ENCODE measurements at places on chromosomes 1 and 21.

GRCh38 chr1:243393096-243393495 is 137.3 kb downstream of the SDCCAG8 start:
- no peak for DNase-seq

DNA sequence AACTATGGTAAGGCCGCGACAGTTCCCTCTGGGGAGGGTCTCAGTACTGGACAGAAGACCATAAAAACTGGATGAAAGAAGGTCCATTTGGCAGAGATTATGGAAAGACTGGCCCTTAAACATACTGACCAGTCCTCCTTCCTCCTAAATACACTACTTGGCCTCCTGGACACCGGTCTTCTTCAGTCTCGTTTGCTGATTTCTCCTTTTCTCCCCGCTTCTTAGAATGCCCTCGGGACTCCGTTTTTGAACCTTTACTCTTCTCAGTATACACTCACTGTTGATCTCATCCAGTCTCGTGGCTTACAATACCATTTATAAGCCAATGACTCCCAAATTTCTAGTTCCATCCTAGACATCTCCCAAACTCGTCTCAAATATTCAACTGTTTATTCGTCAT is 694 bp upstream of the MRPL9 start:
- DNase-seq, result no peak

GRCh38 chr21:27196651-27197050 is 229.8 kb upstream of the ADAMTS5 start:
- DNase-seq, result no peak

DNA sequence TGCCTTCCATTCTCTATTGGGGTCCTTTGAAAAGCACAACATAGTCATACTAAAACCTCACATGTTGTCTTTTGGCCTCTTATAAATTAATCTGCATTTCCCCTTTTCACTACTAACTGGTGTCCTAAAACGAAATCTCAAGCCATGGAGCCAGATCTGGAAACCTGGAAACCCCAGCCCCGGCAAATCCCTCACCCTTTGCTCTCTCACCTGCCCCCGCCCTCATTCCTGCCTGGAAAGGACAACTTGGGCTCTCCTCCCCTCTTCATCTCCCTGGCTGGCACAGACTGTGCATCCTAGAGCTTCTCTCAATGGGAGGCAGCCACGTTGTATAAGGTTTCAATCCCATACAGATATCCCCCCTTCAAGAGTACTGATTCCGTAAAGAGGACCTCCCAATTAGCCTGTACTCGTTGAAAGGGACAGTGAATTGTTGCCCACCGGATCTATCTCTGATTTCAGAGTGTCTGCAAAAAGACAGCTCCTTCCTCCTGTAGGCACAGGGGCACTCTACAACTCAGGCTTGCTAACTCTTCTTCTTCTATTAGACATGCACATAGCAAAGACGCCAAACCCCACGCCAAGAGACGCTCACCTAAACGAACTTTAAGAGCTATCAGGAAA is 1.4 kb downstream of the DUSP10 start:
- no peak for DNase-seq

GRCh38 chr1:219825355-219825754 is 103.0 kb downstream of the SLC30A10 start:
- no peak for DNase-seq

DNA sequence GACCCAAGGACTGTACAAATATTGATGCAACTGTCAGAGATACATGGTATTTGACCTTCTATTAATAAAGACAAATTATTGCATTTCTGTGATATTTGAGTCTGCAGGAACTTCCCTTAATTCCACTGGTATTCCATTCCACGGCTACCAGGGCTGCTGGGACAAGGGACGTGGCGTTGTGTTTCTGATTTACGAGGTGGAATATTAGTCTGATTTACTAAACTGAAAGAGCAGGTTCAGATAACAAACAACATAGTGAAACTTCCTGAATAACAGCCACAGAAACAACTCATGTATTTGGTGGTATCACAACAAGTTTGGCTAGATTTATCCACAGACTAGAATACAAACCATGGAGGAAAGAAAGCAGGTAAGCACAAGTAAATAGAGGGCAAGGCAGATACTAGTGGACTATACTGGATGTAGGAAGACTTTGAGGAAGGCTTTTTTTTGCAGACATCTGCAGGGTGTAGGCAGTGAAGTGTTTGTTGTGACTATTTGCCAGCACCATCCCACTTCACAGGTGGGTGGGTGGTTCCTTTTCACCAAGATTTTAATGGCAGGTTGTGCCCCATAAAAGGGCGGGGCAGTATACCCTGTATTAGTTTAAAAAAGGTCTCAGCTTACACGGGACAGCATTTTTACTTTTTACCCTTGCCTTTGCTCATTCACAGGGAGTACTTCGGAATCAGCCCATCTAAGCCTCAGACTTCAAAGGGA is 100.4 kb downstream of the FGGY start:
- no peak for DNase-seq

DNA sequence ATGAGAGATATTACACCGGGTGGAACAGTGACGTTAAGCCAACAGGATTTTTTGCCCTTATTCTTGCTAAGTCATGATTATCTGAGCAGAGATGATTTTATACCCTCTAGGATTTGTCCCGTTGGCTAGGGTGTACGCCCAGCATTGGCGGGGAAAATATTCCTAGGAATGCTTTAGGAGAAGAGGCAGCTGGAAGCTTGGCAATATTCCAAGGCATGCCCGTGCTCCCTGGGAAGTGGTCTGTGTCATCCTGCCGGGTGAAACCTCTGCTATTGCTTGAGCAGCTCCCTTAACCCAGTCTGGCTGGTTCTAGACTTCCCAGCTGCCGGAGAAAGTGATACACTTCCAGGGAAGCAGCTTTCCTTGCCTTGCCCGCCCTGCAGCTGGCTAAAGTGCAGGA is 16.2 kb downstream of the CHRNB2 start:
- no peak for DNase-seq

DNA sequence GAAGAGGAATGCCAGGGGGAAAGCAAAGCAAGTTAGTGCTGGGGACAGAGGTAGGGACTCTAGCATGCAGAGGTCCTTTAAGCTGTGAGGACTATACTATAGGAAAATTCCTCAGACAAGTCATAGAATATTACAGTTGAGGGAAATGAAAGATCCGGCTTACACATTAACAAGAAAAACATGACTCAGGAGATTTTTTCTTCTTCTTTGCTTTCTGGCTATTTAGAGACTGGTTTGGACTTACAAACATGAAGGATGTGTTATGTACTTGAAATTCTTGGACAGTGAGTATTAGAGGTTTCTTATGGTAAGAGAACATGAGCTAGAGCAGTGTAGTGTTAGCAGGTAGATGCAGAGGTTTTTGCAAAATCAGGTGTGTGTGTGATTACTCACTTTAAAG is 24.9 kb downstream of the USP25 start:
- no peak for DNase-seq

GRCh38 chr1:89758156-89758555 is 62.7 kb upstream of the LRRC8D start:
- DNase-seq, result no peak

DNA sequence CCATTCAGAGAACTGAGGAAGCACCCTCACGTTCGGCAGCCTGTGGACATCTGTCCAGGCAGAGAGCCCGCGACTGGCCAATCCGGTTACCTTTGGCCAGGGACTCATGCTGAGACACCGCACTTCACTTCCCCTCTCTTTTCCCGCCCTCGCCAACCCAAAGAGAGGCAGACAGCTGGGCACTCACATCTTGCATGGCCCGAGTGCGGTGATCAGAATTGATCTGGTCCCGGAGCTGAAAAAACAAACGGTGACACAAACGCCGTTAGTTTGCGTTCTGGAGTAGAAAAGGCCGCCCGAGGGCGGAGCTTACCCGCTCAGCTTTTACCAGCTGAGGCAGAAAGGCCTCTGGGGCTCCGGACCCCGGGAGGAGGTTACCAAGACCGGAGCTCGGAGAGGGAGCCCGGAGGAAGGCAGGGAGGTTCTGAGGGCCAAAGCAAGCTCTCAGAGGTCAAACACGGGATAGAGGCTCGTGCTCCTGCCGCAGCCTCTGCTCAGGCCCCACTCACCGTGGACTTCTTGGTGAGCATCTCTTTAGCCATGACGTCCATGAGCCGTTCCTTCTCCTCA is 376 bp downstream of the SF3A3 start:
- DNase-seq, result no peak

DNA sequence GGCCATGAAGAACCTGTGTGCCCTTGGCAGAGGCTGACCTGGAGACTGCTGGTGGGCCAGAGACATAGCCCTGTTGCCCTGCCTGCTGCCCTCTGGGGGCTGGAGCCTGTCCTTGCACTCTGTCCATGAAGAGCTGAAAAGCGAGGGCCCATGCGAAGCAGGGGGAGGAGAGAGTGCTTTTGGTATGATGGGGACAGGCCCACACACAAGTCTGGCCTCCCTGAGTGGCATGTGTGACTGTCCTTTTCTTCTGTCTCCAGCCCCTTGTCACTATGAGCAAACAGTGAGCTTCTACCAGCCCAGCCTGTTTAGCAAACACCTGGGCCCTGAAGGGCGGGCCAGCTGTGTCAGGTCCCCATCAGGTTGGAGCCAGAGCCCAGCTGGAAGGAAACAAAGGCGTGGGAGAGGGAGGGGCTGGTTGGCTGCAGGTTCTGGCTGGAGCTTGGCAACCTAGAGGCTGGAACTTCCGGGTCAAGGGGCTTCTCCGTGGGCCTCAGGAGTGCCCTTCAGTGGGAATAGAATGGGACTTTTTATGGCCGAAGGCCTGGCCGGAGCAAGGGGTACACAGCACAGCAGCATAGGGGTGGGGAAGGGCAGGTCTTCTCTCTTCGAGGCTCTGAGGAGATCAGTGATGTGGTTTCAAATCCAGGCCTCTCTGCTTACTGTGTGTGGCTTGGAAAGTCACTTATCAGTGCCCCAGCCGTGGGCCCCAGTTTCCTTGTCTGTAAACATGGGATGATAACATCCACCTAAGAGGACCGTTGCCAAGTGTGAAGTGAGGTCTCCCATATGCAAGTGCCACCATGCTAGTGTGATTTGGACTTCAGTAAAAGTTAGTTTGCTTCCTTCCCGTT is 14.3 kb downstream of the QSOX1 start:
- DNase-seq, result no peak

DNA sequence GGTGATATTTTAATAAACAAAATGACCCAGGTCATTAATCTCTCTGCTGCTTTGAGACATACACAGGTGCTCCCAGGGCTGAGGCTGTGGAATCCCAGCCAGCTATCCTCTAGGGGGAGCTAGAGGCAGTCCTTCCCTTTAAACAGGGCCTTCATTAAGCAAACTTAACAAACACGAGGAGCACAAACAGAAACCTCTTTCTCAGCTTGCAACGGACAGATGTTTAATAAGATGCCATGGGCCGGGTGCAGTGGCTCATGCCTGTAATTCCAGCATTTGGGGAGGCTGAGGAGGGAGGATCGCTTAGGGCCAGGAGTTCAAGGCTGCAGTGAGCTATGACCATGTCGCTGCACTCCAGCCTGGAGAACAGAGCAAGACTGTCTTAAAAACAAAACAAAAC is 106.7 kb downstream of the HIVEP3 start:
- DNase-seq, result no peak

DNA sequence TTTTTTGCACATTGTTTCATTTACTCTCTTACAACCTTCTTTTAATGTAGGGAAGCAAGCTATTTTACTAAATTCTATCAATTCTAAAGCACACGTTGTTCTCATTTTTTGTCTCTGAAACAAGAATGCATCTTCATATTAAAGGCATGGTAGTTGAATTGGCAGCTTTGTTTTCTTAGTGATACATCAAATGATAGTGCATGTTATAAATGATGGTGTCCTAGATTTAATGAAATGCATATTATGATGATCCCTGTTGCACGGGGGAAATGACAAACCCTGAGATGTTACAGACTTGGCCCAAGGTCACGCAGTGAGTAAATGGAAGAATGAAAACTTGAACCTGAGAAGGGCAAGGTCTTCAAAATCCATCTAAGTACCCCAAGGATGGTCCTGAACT is 213.1 kb downstream of the KAZN start:
- DNase-seq, result no peak

DNA sequence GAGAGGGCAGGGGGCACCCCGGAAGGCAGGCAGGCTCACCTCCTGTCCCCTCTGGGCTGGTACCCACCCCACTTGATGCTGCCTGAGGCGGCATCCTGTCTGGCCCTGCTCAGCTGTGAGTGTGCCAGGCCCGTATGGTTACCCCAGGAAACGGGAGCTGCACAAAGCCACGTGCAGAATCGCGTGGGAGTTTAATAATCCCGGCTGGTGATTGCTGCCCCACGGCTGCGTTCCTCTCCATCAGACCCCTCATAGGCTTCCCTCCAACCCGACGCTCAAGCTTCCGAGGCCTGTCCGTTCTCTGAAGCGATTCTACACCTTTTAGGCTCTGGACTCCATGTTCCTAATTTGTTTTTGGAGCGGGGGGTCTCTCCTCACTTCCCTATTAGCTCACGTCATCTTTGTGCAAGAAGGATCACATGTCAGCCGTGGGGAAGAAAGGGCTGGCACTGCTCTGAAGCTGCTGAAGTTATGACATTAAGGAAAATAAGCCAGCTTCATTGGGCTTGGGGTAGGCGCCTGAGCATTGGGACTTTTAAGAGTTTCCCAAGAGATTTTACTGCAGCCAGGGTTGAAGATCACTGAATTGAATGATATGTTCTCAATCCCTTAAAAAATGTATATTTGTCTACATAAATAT is 1.1 kb upstream of the B3GALT5 start:
- no peak for DNase-seq

DNA sequence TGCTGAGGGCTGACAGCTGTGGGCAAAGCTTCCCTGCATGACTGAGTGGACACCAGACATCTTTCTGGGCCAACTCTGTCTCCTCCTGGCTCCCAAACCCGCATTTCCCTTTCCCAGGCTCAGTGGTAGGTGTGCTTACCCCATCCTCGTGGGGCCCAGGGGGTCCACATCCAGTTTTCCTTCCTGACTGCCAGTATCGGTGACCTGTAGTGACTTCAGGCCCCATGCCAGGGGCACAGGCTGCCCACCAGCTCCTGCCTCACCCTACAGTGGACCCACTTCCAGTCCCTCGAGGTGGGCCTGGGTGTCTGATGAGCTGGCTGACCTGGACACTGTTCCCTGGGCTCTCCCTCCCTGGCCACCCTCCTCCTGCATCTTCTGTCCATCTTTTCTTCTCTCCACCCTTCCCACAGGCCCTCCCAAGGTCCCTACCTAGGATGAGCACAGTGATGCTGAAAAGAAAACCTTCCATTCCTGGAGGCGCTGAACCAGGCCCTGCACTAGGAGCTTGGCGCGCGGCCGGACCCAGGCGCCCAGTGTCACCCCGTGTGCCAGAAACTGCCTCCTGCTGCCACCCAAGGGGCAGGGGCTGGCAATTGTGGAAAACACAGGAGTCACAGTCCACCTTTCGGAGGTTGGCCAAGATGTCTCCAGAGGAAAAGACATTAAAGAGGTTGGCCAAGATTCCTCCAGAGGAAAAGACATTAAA is 67.1 kb downstream of the RUNX3 start:
- no peak for DNase-seq

- no peak for DNase-seq
Observed at GRCh38 chr1:1307261-1307922, 338 bp downstream of the ACAP3 start.

Measured in stimulated activated CD4-positive, alpha-beta T cell treated with anti-CD3 and anti-CD28 coated beads, TNF-alpha, amount 100 ng/mL, for 24 hours (primary cell).